NCI-H1417 (cell line): ENCODE measurements at places on chromosomes 1 and 21.

GRCh38 chr1:15406614-15407559, 2.8 kb upstream of the EFHD2 start:
- no peak for DNase-seq

GRCh38 chr1:109501644-109502363, 7.7 kb downstream of the AMIGO1 start:
- DNase-seq: no peak

DNA sequence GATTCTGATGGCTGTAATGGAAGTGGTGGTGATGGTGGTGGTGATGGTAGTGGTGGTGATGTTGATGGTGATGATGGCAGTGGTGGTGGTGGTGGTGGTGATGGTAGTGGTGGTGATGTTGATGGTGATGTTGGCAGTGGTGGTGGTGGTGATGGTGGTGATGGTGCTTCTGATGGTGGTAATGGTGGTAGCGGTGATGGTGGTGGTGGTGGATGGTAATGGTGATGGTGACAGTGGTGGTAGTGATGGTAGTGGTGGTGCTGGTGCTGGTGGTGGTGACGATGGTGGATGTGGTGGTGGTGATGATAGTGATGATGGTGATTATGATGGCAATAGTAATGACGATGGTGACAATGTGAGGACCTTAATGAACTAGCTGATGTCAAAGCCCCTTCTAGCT, 35.6 kb upstream of the LRRC3 start:
- DNase-seq: no peak

- no peak for DNase-seq
These were observed 67.0 kb upstream of the LRRC53 start for GRCh38 chr1:74579425-74579824.

DNA sequence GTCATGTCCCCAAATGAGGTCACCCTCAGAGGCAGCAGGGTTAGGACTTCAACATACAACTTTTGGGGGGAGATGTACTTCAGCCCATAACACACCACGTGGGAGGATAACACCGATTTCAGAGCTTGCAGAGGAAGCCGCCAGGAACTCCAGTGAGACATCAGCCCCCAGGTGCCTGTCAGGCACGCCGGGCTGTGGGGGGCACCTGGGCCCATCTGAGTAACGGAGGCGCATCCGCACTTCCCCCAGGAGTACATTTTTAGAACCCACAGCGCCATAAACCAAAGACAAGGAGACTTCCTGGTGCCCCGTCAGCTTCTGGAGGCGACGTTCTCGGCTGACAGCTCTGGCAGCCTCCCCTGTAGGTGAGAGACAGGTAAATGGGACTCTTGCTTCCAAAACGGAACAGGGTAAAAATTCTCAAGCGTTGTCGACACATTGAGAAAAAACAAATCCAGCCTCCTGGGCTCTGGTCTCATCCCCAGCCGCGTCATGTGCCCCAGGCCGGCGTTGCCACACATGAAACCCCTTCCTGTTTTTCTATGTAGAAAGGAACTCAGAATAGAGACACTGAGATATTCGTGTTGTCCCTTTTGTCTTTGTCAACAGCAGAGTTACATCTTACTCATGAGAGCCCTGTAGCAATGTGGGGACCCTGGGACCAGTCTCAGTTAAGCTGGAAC, 93.3 kb downstream of the PDE9A start:
- no peak for DNase-seq

DNA sequence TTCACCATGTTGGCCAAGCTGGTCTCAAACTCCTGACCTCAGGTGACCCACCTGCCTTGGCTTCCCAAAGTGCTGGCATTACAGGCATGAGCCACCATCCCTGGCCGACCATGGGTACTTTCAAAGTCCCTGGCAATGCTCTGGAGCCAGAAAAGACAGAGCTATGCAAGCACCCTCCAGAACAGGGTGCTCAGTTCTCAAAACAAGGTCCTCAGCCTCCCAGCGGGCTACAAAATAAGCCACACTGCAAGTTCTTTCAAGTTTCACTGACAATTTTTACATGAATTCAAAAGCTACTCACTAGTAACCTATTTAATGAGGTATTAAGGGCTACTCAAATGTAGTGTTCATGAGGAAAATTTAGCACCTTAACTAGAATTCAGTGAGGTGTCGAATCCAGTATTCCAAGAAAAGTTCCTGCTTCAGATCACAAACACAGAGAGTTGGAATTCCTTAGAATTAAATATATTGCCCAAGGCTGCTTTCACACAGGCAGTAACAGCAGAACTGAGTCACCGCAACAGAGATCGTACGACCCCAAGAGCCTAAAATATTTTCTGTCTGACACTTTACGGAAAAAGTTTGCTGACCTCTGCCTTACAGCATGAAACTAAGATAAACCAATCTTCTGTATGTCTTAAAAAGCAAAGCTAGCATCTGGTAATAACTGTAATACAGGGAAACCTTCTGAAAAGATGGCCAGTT, 60.7 kb downstream of the HSF2BP start:
- DNase-seq: no peak

DNA sequence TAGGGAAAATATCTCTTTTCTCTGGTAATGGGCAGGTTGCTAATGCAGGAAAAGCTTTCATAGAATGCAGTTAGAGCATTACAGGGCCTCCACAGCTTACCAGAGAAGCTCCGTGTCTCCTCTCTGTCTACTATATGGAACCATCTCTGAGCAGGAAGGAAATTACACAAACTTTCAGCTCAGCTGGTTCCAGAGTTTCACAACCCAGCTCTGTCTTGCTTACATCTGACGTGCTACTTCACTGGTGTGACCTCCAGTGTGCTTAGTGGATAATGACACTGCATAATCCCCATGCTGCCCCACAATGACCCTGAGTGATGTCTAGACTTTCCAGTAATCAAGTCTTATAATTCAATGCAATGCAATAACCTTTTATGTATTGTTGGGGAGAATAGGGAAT, 4.3 kb upstream of the FGGY start:
- no peak for DNase-seq

DNA sequence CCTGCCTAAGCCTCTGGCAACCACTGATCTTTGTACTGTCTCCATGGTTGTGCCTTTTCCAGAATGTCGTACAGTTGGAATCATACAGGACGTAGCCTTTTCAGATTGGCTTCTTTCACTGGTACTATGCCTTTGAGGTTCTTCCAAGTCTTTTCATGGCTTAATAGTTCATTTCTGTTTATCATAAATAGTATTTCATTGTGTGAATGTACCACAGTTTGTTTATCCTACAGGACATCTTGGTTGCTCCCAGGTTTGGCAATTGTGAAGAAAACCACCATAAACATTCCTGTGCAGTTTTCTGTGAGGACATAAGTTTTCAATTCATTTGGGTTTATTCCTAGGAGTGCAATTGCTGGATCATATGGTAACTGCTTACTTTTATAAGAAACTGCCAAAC, 190.6 kb upstream of the RAB4A start:
- DNase-seq: no peak

- DNase-seq: peak; percentile 90
These were observed 55.3 kb downstream of the NME7 start for GRCh38 chr1:169312084-169312954.

GRCh38 chr21:38041493-38041892, 125.2 kb upstream of the KCNJ6 start:
- no peak for DNase-seq

DNA sequence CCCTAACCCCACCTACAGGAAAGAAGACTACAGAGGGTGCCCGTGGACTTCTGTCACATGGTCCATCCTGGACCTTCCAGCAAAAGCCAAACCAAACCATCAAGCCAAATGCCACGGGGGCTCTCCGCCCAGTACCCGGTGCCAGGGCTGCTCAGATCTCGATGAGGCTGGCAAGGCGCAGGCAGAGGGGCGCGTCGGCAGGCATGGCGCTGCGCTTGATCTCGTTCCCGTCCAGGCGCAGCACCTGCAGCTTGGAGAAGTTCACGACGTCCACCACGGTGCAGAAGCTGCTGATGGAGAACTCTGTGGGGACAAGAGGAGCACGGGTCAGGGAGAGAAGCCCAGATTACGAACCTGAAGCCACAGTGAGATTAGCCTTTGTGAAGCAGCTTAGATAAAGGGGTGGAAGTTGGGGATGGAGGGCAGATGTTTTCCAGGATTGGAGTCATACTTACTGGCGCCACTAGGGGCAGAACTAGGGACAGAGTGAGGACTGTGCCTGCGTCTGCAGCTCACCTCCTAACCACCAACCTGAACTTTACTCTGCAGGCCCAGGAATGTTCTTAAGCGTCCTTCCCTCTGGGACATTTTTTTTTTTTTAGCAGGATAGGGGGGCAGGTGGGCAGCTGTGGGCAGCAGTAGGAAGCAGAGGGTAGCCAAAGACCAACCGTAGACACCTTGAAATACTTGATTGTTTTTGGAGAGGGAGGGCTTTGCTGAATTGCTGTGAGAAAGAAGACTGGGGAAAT, 8.6 kb downstream of the FMOD start:
- DNase-seq: peak; percentile 68

GRCh38 chr1:92277105-92277723, 21.6 kb downstream of the GLMN start:
- DNase-seq: no peak

DNA sequence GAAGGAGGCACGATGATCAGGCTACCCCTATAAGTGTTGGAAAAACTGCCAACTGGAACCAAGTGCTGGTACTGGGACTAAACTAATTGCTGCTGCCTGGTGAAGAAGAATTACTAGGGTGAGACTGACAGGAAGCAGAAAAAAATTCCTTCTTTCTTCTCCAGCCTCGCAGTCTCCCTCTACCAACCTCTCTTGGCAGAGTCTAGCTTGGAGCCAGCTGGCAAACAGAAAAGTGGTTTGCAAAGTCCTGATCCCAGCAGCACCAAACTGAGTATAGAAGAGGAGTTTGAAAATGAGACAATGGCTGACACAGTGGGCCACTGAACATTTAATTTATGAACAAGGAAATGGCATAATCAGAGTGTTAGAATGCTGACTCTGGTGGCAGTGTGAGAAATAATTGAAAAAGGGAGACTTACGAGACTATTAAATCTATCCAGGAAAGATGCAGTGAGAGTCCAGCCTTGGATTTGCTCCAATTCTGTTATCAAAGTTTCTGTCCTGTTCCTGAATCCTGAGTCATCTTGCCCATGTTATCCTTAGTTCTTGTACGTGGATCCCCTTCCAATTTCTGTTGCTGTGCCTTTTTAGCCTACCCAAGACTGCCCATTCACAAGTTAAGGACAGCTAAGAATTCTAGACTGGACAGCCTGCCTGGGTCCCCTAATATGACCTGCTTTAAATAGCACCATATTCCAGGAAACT, 23.7 kb upstream of the DISP1 start:
- no peak for DNase-seq

- DNase-seq: no peak
These were observed 32.4 kb upstream of the CTTNBP2NL start for GRCh38 chr1:112363636-112364035.

DNA sequence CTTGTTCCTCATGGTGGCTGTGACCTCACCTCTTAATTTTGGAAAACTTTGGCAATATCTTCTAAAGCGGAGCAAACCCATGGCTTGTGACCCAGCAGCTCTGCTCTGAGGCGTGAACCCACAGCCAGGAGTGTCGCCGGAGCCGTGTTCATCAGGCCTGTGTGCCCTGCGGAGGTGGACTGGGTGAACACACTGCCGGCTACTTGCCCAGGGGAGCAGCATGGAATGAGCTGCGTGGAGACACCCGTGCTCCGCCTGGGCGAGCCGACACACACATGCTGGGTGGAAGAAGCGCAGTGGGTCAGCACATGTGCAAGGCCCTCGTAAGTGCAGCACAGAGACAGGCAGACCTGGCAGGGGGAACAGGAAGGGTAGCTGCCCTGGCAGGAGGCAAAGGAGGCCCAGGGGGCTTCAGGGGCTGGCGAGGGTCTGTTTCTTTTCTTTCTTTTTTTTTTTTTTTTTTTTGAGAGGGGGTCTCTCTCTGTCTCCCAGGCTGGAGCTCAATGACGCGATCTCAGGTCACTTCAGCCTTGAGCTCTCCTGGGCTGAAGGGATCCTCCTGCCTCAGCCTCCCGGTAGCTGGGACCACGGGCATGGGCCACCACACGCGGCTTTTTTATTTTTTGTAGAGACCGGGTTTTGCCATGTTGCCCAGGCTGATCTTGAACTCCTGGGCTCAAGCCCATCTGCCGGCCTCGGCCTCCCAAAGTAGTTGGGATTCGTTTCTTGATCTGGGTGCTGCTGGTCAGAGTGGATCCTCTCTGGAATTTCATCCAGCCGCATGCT, 41.8 kb downstream of the AGPAT3 start:
- DNase-seq: no peak

DNA sequence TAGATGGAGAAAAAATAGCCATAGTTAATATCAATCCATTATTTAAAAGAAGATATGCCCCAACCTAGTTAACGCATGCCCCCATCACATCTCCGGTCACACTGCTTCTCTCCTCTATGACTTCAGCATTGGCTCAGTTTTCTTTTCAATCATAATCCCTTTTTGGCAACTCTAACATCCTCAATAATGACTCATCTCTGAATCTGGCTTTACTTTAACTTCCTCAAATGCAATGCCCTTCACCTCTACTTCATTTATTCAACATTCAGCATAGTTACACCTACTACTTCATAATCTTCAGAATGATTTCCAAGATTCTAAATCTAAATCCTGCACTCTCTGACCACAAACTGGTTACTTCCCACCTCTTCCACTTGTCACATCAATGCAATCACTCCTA, 417.3 kb downstream of the USH2A start:
- no peak for DNase-seq

DNA sequence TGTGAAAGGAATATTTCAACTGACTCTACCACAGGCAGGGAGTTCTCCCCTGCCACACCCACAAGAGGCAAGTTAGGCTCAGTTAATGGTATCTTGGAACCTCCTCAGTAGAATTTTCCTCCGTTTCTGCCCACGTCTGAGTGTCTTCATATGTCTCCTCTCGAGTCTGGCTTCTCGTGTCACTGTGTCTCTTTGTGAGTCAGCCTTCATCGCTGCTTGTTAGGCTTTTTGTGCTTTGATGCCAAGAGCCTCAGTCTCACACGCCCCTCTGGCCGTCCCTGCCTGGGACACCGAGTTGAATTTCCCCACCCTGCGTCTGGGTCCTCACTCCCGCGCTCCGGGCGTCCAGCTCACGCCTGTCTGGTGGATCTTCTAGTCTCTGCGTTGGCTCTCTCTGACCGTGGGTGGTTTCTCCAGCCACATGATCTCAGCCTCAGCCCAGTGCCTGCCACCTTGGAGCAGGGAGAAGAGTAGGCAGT, 125.7 kb upstream of the GADD45A start:
- no peak for DNase-seq

- DNase-seq: peak; percentile 57
These were observed 60.4 kb downstream of the CAPZB start for GRCh38 chr1:19424651-19425570.

GRCh38 chr1:50603274-50604271, 180.3 kb upstream of the DMRTA2 start:
- no peak for DNase-seq

- DNase-seq: peak; percentile 1
These were observed 106.0 kb downstream of the ESRRG start for GRCh38 chr1:216617081-216617875.

- peak; percentile 94 for DNase-seq
These were observed 21.4 kb downstream of the WNT4 start for GRCh38 chr1:22121421-22121911.

DNA sequence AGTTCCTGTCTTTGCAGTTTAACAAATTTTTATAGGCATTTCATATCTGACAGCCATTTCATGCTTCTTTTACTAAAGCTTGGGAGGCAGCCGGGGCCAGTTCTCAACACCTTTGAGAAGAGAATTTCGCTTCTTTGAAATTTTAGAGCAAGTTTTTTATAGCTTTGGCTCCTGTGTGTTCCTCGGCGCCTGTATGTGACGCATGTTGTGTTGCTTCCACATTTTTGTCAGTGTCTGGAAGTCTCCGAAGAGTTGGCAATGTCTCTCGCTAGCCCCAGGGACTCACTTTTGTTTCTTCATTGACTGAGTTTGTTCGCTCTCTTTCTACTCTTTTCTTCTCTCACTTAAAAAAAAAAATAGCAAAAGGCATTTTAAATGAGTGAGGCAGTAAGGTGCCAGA, 386.9 kb upstream of the PLXNA2 start:
- DNase-seq: no peak

GRCh38 chr1:23019863-23020625, 776 bp downstream of the KDM1A start:
- DNase-seq: peak; percentile 82
